Renal cortex interstitium (tissue), 15 donors: ENCODE measurements at places on chromosomes 12 and 14.

GRCh38 chr12:125015680-125016310 lies 22.4 kb downstream of the BRI3BP start:
- DNase-seq, result no peak

DNA sequence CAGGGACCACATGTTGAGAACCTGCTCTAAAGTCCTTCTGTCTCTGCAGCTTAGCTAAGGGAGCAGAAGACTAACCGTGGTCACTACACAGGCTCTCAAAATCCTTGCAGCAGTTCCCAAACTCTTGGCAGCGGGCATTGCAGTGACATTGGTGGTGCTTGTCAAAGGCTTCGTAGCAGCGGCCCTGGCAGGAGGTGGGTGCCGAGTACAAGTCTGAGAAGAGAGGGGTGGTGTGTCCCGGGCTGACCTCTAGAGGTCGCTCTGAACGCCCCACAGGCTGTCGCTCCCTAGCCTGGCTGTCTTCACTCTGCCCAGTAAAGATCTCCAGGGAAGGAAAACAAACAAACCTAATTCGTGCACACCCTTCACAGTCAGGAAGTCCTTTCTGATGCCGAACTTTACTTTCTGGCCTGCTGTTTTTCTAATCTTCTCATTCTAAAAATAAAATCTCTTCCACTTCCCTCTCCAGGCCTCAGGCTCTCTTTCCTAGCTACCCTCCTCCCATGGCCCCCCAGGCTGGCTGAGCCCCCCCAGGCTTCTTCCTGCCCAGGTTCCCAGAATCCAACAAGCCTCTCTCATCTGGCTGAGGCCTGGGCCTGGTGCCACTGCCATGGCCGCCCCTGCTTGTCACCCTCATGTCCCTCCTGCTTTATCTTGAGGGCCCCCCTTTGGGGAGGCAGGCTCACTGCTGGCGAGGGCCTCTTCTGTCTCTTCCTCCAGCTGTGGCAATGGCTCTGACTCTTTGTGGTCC lies 7.7 kb downstream of the ENDOU start:
- peak; percentile 77 for DNase-seq

DNA sequence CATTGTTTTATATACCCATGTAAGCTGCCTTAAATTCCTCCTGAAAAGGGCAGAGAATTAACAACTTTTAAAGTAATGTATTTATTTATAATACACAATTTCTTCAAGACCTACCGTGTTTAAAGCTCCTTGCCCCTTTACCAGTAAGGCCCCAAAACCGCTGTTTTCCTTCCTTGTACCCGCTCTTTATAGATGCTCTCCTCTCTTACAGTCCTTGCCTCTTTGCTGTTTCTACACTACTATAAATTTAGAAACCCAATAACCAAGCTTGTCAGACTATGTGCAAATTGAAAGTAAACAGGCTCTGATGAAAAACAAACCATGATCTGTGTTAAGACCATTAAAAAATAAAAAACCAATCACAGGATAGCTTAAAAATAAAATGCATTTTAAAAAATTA lies 3.9 kb downstream of the MPHOSPH9 start:
- DNase-seq, result no peak

GRCh38 chr14:50308363-50308915 lies 3.6 kb downstream of the L2HGDH start:
- no peak for DNase-seq

GRCh38 chr14:91835197-91835919 lies 32.0 kb downstream of the TC2N start:
- no peak for DNase-seq

GRCh38 chr14:59406454-59407245 lies 58.5 kb downstream of the GPR135 start:
- no peak for DNase-seq

GRCh38 chr12:112939761-112940381 lies 1.6 kb downstream of the OAS3 start:
- DNase-seq, result no peak

- no peak for DNase-seq
Measured at GRCh38 chr12:2501464-2502191, 293.1 kb upstream of the FKBP4 start.

- no peak for DNase-seq
Measured at GRCh38 chr14:104253901-104254353, 115.5 kb downstream of the KIF26A start.

GRCh38 chr14:79580414-79580813 lies 630.9 kb downstream of the DIO2 start:
- DNase-seq, result no peak

- no peak for DNase-seq
Measured at GRCh38 chr12:109612975-109613502, 39.4 kb downstream of the MVK start.

- no peak for DNase-seq
Measured at GRCh38 chr12:111233786-111234185, 135.1 kb downstream of the PHETA1 start.

GRCh38 chr14:44609201-44609600 lies 102.1 kb upstream of the FSCB start:
- no peak for DNase-seq

GRCh38 chr14:96203116-96203515 lies 1.5 kb upstream of the BDKRB2 start:
- DNase-seq, result no peak

- DNase-seq, result peak; percentile 79
Measured at GRCh38 chr12:117408161-117408791, 46.9 kb upstream of the NOS1 start.

GRCh38 chr12:24840046-24840800 lies 108.7 kb downstream of the BCAT1 start:
- no peak for DNase-seq

- DNase-seq, result no peak
Measured at GRCh38 chr14:63857466-63858030, 4.7 kb downstream of the SYNE2 start.

- no peak for DNase-seq
Measured at GRCh38 chr12:54068418-54069070, 14.9 kb downstream of the HOXC4 start.

- DNase-seq, result no peak
Measured at GRCh38 chr12:97564236-97564635, 101.6 kb downstream of the RMST start.

GRCh38 chr12:49720214-49720613 lies 13.0 kb upstream of the FMNL3 start:
- no peak for DNase-seq

DNA sequence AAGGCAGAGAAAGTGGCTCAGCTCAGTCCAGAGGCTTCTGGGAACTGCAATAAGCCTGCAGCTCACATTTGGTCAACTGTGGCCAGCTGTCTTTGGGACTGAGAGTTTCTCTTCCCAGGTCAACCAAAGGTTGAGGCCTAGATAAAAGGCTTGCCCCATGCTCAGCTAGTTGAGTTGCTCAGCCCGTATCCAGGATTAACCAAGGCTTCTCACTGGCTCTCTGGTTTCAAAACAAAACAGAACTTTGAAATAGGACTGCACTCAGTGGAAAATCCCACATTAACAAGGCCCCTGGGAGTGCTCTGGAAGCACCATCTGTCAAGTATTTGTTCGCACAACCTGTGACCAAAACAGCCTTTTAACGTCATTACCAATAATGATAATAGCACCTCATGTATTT lies 40.3 kb upstream of the NUAK1 start:
- no peak for DNase-seq

DNA sequence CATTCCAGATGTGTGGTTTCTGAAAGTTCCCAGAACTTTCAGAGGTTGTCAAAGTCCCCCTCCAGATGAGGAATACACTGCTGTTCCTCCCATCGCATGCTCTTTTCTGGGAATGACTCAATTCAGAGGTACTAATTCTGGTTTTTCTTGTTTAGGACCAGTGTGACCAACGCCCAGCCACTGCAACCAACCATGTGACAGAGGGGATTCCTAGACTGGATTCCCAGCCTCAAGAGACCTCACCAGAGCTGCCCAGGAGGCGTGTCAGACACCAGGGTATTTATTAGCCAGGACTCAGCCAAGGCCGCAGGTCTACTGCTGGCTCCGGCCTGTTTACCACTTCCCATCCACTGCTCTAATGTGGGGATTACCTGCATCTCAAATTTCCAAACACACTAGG lies 24.2 kb downstream of the TRAFD1 start:
- DNase-seq, result no peak

GRCh38 chr12:43912859-43913258 lies 77.0 kb downstream of the TMEM117 start:
- DNase-seq, result no peak

DNA sequence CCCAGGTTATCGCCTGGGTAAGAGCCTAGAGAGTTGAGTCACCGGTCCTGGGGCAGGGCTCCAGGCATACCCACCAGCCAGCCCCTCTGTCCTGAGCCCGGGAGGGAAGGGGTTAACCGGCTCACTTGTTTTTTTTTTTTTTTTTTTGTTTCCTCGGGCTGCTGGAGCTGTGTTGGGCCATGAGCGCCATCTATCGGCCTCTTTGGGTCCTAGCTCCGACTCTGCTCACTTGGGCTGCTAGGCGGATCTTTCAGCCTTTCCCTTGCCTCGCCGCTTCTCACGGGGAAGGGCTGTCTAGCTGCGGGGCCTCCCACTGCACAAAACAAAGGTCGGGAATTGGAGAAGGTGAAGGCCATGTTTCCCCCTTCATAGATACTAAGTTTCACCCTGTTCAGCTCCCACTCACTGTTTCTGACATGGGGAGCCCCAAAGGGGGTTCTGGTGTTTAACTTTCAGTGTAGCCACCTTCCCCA lies 2.8 kb upstream of the SMUG1 start:
- DNase-seq, result peak; percentile 92

DNA sequence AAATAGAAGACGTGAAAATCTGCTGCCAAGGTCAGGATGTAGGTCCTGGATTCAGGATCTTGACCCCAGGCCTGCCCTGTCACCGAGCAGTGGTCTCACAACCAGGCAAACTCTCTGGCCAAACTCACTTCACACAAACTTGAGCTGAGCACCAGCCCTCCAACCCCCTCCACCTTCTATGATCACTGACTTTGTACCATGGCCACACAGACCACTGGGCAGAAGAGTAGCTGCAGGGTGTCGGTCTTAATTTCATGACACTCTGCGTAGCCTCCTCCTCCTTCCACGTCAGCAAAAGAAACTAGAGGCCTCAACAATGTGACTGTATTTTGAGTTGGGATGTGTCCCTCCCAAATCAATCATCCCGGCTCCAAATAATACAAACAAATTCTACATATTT lies 7.2 kb upstream of the TBX3 start:
- DNase-seq, result no peak

- no peak for DNase-seq
Measured at GRCh38 chr12:42332301-42333285, 6.6 kb downstream of the PPHLN1 start.

DNA sequence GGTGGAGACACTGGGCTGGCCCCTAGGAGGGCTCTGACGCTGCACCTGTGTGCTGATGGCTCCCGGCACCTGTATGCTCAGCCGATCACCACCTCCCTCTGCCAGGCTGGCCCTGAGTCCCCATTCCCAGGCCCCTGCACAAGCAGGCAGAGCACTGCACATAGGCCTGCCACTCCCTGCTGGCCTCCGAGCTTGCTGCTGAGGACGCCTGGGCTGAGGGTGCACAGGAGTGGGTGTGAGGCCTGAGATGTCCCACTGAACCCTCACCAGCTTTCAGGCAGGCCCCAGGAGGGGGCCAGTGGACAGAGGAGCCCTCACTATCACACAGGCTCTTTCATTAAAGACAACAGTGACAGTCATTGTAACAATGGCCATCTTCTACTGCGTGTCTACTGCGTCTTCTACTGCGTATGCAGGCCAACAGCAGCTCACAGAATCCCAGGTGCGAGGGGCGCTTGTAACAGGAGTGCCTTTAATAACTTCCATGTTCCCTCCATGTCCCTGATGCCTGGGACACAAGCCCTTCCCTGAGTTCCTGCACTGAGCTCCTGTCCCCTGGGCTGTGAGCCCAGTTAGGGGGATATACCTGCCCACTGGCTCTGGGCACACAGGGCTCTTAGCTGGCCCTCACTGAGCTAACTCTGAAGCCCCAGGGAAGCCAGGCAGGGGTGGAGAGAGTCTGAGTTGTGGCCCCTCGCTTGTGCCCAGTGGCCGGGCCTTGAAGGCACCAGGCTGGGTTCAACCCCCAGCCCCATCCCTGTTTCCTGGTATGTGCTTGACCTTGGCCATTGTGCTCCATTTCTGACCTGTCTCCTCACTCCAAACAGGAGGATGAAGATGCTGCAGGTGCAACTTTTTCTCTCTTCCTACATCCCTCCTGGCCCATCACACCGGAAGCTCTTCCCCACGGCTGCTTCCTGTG lies 71.3 kb downstream of the PRIMA1 start:
- no peak for DNase-seq

- no peak for DNase-seq
Measured at GRCh38 chr14:44777584-44777983, 184.2 kb downstream of the KLHL28 start.

- DNase-seq, result no peak
Measured at GRCh38 chr14:100261621-100262020, 22.7 kb downstream of the YY1 start.

- DNase-seq, result no peak
Measured at GRCh38 chr12:33437598-33437997, 2.0 kb downstream of the SYT10 start.

DNA sequence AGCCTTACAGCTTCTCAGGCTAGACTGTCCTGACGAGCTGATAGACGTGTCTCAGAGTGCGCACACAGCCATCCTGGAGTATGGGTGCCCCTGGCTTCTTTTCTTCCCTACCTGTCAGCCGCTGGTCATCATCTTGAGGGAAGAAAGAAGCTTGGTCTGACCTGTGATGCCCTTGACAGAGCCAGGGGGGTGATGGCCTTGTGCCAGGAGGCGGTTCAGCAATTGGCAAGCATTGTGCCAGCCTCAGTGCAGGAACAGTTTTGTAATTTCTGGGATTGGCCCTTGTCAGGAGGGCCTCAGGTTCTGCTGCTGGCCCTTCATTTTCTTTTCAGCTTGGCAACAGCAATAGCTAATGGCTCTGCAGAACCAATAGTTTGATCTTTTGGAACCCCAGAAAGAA lies 80.1 kb downstream of the ADCK1 start:
- DNase-seq, result no peak

DNA sequence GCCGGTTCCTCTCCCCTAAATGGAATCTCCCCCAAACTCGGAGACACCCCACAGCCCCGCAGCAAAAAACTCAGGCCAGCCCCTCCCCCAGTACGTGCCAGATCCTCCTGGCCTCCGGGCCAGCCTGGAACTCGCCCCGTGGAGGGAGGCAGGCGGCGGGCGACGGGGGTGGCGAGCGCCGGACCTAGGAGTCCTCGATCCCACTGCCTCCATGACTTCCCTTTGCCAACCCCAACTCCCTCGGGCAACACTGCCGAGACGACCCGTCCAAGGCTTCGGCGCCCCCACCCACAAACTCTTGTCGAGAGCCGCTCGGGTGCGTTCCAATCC lies 400 bp downstream of the ADCY6 start:
- DNase-seq, result no peak

GRCh38 chr12:27966870-27967269 lies 5.7 kb downstream of the PTHLH start:
- DNase-seq, result no peak

GRCh38 chr12:122999986-123000420 lies 19.5 kb downstream of the ARL6IP4 start:
- no peak for DNase-seq

GRCh38 chr12:109377139-109377685 lies 29.5 kb downstream of the MYO1H start:
- no peak for DNase-seq

DNA sequence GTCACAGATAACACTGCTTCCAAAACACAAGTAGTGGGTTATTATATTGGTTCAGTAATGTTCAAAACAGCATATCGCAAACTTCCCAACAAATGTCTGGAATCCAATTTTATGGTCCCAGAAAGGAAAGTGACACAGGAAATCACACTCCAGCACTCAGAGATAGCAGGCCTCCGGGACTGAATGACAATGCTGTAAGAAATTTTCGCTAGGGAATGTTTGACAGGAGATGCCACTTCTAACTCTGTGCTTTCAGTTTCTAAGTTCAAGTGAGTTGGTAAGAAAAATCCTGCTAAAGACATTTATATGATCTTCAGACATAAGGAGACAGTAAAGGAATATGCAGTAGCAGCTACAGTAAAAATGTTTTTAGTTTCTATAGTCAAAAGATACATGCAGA lies 93.2 kb downstream of the SLC2A13 start:
- DNase-seq, result no peak
